ENCODE measurements at places on chromosomes 13 and 19.

DNA sequence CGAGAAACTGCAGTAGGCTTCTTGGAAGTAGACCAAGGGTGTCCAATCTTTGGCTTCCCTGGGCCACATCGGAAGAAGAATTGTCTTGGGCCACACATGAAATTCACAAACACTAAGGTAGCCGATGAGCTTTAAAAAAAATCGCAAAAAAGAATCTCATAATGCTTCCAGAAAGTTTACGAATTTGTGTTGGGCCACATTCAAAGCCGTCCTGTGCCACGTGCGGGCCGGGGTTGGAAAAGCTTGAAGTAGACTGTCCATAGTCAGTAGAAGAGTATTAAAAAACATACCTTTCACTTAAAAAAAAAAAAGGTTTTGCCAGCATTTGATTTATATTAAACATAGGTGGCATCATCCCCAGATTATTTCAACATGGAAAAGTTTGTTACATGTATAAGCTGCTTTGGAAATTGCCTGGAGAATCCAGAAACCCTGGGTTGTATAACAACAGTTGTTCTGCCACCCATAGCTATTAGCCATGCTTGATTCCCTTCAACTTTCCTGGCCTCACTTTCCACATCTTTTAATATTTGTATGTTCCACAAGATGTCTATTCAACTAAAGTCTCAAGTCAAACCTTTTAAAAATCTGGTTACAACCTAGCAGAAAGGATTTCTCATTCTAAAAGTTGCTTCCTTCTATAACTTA lies 1.0 kb downstream of the IFT88 start:
- no peak for DNase-seq

GRCh38 chr19:4622695-4623421 lies 16.5 kb upstream of the TNFAIP8L1 start:
- DNase-seq = no peak

DNA sequence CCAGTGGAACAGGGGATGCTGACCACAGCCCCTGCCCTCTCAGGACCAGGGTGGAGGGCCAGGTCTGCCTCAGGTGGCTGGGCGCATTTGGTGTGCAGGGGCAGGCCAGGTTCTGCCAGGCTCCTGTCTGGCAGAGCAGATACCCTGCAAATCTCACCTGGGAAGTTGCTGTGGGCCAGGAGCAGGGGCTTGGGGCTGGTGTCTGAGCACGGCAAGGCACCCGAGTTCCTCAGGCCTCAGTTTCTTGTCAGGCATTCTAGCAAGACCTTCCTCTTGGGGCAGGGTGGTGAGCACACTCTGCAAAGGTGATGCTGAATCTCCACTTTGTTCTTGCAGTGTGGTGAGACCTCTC lies 1.1 kb downstream of the CRTC1 start:
- no peak for DNase-seq

DNA sequence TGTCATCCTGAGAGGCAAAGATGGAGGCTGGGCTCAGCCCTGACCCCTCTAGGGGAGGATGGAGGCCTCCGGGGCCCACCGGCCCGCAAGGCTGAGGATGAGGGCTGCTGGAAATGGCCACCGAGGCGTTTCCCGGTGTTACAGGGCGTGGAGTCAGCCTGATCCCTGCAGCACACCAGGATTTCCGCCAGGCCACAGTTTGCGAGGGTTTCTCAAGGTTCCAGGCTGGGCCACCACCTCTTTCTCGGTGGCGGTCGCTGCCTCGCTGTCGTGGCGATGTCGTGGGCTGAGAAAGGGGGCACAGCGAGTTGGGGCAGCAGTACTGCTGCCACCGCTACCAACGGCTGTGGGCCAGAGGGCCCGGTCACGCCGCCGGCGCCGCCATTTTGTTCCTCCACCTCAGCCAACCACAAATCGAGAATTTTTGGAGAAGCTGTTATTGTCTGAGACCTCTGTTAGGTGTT lies at the start of gene CSNK1A1L:
CSNK1A1L (minus strand) TSS at position 414 of the 464 bp plus-strand sequence; CDS start at position 6, 408 bp downstream.
- no peak for DNase-seq

DNA sequence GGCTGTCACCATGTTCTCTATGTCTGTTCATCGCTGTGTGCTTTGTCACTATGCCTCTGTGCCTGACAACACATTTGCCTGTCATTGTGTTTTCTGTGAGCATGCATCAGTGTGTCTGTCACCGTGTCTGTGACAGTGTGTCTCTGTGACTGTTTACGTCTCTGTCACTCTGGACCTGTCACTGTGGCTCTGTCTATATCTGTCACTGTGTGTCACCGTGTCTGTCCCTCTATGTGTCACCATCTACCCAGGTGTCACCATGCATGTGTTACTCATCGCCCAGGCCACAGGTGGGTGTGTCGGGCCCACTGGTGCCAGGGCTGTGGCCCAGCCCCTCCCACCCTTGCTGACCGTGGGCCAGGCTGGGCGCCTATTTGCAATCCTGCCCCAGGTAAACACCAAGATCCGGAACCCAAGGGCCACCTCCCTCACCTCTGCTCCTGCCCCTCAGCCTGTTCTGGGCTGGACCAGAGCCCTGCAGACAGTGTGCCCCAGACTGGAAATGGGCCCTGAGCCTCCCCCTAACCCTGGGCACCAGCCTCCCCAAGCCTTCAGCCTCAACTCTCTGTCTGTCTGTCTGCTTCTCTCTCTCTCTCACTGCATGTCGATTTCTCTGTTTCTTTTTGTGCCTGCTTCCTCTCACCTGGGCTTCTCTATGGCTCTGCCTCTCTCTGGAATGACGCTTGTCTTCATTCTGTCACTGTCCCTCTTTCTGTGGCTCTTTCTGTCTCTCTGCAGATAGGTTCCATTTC lies 7.7 kb downstream of the IRF2BP1 start:
- DNase-seq = no peak

- DNase-seq = no peak
Observed at GRCh38 chr19:19179548-19180441, 9.7 kb upstream of the MEF2B start.

- no peak for DNase-seq
Observed at GRCh38 chr19:51114087-51114729, 6.0 kb upstream of the CTU1 start.

- peak; percentile 24 for DNase-seq
Observed at GRCh38 chr19:15177269-15178116, 23.3 kb downstream of the NOTCH3 start.

- DNase-seq = no peak
Observed at GRCh38 chr19:4742723-4743646, 19.3 kb upstream of the DPP9 start.

GRCh38 chr13:48551329-48551728 lies 18.4 kb upstream of the RCBTB2 start:
- no peak for DNase-seq

DNA sequence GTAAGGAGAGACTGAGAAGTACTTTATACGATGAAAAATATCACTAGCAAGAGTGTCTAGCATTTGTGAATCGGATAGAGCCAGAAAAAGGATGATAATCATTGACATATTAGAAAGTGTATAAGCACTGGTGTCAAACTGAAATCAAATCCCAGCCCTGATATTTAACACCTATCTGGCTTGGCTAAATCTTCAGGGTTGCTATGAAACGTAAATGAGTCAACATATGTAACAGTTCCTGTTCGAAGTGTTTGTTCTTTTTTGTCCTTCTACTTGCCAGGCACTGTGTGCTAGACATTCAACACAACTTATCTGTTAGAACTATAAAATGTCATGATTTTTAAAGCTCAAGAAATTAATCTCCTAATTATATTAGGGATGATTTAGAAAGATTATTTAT lies 40.8 kb downstream of the SERPINE3 start:
- DNase-seq = no peak

- no peak for DNase-seq
Observed at GRCh38 chr13:105979131-105980011, 556.1 kb downstream of the EFNB2 start.

DNA sequence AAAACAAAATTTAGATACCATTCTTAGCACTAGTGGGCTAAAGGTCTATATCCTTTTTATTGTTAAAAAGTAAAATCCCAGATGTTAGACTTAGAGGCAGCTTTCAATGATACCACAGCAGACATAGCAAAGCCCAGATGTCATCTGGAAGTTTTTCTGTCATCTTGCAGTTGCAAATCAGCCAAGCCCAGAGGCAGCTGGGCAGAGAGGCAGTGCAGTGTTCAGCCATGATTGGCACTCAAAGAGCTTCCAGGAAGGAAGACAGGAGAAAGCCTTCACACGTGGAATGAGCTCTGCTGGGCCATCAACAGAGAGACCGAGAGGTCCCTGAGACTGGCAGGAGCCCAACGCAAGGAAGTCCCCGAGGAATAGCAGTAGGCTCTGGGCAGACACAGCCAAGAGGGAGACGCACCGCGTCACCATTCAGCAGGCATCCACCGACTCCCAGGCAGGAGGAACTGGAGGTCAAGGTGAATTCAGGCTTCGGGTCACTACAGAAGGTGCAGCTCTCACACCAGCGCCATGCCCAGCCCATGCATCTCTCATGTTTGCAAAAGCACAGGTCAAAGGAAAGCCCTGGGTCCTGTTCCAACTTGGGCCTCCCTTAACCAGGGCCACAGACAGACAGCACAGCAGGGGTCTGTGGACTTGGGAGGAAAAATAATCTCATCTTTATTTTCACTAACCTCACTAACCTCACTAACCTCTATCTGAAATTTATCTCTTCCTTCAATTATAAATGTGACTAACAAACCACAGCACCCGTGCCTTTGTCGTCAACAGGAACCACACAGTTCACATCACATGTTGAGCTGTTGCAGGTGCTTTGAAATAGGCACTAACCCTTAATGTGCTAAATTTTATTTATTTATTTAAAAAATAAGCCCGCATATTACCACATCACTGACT lies 54.9 kb downstream of the TUBGCP3 start:
- DNase-seq = no peak

- no peak for DNase-seq
Observed at GRCh38 chr13:45850027-45850613, 1.4 kb downstream of the SIAH3 start.

DNA sequence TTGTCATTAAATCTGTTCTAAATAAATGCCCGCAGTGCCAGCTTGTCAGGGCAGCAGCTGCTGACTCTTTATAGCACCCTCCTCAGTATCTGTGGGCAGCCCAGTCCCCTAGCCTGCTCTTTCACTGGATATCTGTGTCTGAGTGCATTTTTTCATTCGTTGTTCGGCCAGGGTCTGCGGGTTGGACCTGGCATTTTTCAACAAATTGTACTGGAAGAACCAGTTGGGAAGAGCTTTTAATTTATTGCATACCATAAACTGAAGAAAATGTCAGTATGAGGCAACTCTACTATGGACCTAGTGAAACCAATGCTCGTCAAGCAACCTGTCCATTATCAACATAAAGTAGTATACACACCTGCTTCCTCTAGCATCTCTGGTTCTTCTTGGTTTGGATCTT lies 8.6 kb downstream of the NLRP13 start:
- DNase-seq = no peak

DNA sequence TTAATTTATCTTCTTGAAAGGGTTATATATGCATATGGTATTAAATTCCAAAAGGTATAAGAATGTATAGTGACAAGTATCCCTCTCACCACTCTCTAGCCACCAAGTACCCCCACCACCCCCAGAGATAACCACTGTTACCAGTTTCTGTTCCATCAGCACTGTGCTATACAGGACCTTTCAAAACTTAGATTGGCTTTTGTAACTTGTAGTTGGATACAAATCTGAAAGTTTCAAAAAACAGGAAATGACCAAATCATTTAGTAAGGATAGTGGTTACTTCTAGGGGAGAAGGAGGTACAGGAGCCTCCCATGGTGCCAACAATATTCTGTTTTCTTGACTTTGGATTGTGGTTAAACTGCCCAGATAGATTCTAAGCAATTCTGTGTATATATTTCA lies 56.7 kb downstream of the AKAP11 start:
- no peak for DNase-seq

All from cerebellar nuclear complex (tissue), 1 donor.